GM12864 (cell line): ENCODE measurements at places on chromosomes 3 and 15.

DNA sequence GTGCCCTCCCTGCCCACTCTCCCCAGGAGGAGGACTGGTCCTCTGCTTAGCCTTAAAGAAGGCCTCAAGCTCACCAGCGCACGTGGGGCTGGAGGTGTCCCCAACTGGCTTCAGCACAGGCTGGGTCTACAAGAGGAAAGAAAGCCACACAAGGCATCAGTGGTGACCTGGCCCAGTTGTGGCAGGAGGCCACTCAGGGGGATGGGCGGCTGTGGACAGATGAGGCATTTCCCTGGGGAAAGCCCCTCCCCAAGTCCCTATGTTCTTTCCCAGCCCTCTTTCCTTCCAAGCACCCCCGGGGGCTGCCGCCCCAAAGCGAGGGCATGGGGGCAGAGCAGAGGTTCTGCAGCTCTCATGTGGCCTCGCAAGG is 155.2 kb upstream of the TLE3 start:
- no peak for DNase-seq

DNA sequence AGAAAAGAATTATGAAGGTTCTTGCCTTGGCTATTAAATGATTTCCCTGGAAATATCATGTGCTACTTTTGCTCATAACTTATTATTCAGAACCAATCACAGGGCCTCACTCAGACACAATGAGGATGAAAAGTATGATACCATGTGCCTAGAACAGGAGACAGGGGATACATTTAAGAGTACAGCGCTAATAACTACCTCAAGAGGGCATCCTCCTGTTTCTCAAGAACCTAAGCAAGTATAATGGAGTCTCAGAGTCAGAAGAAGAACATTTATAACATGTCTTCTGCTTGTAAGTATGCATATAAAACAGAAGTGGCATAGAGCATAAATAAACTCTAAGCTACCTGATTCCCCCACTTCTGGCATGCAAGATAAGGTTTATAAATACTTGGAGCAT is 125.4 kb upstream of the MME start:
- DNase-seq, result no peak

DNA sequence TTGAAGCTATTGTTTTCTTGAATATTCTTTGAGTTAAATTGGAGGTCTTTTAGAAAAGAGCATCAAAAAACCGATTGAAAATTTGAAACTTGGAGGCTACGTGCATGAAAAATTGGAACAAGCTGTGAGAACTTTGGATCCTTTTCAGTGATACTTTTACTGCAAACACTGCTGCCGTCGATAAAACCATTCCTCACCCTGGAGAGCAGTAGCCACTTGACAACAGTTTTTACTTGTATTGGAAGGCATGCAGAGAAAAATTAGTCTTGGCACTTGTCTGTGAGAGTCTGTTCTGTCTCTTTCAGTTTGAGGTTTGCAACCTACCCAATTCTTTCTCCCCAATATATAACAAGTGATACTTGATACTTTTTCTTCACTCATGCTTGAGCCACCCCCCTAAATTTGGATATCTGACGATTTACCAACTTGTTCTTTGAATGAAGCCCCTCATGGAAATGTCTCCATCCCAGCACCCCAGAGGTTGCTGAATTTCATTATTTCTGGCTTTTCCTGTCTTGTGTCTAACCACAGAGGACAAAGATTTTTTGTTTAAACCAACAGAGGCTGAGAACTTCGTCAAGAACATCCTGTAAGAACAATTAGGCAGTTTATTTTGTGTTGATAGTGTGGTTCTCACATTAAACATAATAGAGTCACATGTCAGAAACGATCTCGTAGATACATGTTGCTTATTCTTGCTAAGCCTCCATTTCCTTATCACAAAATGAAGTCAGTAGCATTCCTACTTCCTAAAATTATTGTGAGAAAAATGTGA is 307.3 kb upstream of the PLSCR5 start:
- no peak for DNase-seq

DNA sequence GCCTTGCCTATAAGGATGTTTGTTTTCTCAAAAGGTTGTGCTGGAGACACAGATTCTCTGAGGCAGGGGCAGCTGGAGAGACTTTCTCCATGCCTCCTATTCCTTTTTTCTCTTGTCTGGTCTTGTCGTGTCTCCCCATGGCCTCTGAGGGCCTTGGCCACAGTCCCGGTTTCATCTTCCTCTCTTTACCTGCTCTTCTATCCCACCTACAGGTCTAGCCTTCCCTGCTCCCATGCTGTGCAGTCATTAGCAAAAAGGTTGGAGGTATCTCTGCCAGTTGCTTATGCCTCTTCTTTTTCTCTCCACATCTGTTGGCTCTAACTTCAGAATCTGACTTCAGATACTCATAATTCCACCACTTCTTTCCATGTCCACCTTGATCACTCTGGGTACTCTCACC is 191.1 kb downstream of the IL20RB start:
- no peak for DNase-seq

- no peak for DNase-seq
Measured at GRCh38 chr3:17032407-17033034, 147.8 kb downstream of the PLCL2 start.

GRCh38 chr3:53109891-53110771 is 20.1 kb downstream of the RFT1 start:
- peak; percentile 31 for DNase-seq

DNA sequence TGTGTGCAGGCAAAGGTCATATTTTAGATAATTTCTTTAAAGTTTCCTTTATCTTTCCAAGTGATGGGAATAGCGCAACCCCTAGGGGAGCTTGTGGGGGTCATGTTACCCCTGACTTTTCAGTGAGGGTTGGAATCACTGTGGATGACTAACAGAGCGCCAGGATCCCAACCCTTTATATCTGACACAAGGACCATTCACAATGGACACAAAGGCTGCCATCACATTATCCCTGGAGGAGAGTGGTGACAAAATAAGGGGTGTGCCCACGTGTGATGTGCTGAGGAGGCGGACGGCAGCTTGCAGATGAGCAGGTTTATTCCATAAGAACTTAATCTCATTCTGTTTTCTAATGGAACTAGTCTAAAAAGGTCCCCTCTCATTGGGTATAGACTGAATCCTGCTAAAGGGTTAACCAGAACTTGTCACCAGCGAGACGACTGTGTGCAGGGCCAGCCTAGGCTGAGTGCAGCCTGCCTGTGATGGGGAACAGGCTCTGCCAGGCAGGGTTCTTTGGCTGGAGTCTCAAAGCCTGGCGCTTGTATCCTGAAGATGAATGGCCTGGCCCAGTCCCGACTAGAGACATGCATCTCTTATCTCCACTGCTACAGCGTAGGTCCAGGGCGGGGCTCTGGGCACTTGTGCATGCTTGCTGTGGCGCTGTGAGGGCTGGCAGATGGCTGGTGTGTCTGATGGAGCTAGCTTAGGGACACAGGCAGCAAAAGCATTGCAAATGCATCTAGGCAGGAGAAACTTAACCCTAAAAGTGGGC is 50.2 kb downstream of the CHDH start:
- DNase-seq, result no peak

DNA sequence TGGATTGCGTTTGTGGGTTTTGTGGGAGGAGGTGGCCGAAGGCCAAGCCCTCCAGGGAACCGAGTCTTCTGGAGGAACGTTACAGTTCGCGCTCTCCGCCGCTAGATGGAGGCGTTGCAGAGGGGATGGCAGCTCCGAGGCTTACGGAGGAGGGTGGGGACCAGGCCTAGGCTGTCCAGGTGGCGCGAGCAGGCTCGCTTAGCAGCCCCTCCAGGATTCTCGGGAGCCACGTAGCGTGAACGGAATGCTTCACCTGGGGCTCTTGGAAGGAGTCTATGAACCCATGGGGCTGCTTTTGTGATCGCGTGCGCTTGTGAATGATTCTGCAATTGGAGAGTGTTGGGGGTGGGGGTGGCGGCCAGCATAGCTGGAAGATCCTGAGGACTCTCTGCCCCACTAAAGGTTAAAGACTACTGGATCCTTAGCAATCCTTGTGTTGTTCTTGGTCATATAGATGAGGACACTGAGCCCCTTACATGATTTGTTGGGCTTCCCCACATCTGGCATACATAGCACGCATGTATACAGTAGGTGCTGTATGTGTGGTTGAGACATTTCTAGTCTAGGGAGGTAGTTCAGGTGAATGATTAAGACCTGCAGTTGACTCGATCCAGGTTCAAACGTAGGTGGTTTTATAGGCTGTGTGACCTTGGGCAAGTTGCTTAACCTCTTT is 25.7 kb downstream of the FAM3D start:
- DNase-seq, result no peak

DNA sequence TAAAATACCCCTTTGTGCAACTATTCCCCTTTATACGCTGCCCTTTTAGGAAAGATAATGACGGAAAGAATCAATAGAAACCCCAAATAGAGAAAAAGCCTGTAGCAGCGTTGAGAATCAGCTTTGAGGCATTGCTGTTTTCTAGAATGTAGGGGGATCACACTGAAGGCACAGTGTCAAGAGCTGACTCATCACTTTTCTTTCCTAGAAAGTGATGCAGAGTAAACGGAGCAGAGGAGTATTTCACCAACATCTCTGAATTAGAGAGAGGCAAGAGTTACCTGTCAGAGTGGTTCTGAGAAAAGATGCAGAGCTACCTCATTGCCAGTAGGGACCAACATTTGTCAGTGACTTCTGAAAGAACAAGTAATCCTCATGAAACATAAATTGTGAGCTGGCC is 269.8 kb upstream of the TMC3 start:
- DNase-seq, result no peak

DNA sequence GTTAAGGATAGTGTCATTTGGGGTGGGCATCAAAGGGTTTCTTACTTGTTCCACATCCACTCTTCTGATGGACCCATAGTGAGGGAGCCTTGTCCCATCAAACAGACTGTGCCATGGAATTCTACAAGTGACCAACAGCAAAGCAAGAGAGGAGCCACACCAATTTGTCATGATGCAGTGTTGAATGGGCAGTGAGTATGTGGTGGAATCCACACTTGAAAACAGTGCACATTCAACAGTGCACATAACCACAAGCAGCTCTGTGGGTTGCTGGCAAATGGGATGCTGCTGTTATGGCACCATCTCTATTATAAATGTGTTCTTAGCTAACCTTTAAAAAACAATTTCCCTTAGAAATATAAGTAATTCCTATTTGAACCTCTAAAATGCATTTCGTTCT is 52.5 kb upstream of the CPNE4 start:
- DNase-seq, result no peak

GRCh38 chr15:56734013-56734635 is 815 bp upstream of the ZNF280D start:
- DNase-seq, result no peak

GRCh38 chr15:69467636-69468035 is 15.0 kb downstream of the RPLP1 start:
- no peak for DNase-seq

GRCh38 chr15:66750609-66751008 is 48.6 kb downstream of the SMAD6 start:
- no peak for DNase-seq

DNA sequence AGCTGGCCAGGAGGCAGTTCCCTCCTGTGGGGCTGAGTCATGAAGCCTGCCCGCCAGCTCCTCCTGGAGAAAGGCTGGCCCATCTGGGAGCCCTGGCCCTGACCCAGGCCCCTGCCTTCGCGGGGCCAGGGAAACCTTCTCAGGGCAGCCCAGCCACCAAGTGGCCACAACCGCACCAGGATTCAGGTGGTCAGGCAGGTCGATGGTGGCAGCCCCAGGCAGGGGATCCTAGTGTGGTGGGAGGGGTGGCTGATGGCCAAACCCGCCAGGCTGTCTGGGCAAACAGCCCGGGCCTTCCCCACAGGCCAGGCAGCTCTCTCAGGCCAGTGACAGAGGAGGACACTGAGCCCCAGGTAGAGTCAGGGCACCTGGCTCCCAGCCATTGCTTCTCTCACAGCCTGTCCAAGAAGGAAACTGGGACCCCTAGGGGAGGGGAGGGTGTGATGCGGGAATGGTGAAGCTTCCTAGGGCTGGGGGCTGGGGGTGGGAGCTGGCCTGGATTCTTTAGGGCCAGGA is 1.2 kb downstream of the TWF2 start:
- no peak for DNase-seq

- peak; percentile 78 for DNase-seq
Measured at GRCh38 chr3:191301017-191301416, 28.2 kb upstream of the CCDC50 start.

- DNase-seq, result no peak
Measured at GRCh38 chr15:47551079-47551478, 166.2 kb upstream of the SEMA6D start.
